ENCODE measurements at places on chromosomes 4 and X. TPM values are rescaled to one million over a fixed set of nuclear protein-coding genes. Genes with fewer than 3 reads are reported as not detected.

NAP1L3 gene
- total RNA-seq: 0.70 TPM

DNA sequence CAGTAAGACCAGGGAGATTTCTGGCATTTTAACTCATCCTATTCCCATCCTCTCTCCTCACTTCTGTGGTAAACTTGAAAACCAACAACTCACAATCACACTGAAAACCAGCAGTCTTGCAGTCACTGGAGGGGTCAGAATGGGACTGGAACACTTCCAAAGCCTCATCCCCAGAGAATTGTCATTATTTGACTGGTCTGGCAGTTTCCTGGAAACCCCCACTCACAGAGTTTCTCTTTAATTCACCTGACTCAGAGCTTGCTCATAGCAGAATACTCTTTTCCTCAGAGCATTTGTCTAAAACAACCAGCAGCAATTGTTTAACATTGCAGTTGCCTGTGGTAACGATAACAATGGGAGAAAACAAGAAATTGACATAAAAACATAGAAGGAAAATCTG, 7.3 kb upstream of the RAB9B start:
- no peak overlapping the region for H3K4me3 ChIP-seq
- no peak for DNase-seq
- no peaks in the 10 kb centered on the region for H3K4me1 ChIP-seq
- no peaks in the 10 kb centered on the region for H3K36me3 ChIP-seq
- no peak overlapping the region for H3K27ac ChIP-seq
- peaks cover 7% of the 10 kb centered on the region for H3K27me3 ChIP-seq

GRCh38 chr4:124230268-124230667, 482.3 kb downstream of the ANKRD50 start:
- no peak overlapping the region for H3K27ac ChIP-seq
- H3K4me3 ChIP-seq: no peak overlapping the region
- H3K27me3 ChIP-seq: no peaks in the 10 kb centered on the region
- DNase-seq: no peak

- H3K27me3 ChIP-seq: no peaks in the 10 kb centered on the region
- H3K36me3 ChIP-seq: no peaks in the 10 kb centered on the region
- no peak overlapping the region for H3K4me3 ChIP-seq
- no peak overlapping the region for H3K27ac ChIP-seq
Measured at GRCh38 chr4:52788806-52789205, 37.6 kb upstream of the ERVMER34-1 start.
